NCI-H510A treated with DMSO at 0.1 percent for 48 hours (cell line): ENCODE measurements at places on chromosomes 6 and 20.

DNA sequence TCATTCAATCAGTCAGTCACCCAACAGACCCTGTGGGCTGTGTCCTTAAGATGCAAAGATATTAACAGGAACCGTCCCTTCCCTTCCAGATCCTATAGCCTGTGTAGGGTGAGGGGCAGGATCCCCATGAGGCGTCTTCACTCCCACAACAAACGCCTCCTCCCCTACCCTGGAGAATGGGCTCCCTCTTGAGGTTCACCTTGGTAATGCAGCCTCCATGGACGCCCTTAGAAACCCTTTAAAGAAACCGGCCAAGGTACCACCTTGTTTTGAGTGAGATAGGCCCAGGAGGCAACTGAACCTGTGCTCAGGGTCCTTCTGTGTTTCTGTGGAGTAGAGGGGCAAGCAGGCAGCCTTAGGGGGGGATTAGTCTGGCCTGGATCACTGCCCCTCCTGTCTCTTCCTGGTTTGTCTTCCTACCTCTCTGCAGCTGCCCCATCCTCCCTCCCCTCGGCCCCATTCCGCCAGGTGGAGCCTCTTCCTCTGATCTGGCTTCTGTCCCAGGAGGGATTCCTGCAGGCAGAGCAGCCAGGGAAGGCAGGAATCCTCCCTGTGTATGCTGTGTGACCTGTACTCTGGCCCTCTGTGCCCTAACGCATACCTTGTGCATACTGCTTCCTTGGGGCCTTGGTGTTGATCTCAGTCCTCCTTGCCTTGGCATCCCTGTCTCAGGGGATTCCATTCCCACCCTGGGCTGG is 6.6 kb upstream of the GUCA1A start:
- DNase-seq: peak; percentile 95

DNA sequence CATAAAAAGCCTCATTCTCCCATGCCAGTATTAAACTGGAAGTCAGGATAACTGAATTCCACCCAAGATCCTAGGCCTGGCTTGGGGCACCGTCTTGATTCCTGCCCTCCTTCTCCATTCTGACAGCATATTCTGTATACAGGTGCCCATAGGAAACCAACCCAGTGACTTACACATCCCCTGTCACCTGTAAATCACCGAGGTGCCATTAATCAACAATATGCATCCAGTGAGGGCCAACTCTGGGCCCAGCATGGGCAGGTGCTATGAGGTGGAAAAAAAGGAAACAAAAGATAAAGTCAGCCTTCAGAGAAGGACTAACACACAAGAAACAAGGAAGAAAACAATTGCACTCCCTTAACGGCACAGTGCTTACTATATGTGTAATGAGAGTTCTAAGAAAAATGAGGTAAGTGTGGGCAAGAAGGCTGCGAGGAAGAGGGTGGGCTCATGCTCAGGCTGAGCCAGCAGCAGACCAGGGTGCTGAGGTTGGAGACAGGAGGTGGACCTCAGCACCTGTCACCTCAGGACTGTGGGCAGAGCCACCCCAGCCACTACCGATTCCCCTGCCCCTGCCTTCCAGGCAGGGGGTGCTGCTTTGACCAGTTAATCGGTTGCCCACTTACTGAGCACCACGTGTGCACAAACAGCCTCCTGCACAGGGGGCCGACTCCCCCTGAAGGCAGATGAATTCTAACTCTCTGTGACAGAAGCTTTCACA is 105.9 kb downstream of the TRERF1 start:
- no peak for DNase-seq

DNA sequence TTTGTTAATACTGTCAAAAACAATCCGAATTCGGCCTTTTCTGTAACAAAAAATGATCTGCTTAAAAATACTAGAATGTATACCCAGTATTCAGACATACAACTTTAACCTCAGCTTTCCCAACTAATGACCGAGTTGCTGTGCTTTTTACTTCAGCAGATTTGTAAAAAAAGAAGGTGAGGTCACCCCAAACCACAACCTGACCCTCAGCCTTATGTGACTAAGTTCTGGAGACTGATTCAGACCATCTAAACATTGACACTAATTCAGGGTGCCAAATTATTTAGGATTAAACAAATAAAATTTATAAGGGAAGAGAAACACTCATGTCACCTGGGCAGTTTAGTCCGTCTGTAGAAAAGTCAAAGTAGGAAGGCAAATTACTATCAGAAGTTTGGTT is 7.7 kb downstream of the CCN6 start:
- no peak for DNase-seq

- no peak for DNase-seq
Observed at GRCh38 chr20:23623666-23624323, 14.0 kb downstream of the CST3 start.

GRCh38 chr6:157107915-157108651 is 215.2 kb downstream of the TMEM242 start:
- DNase-seq: no peak

DNA sequence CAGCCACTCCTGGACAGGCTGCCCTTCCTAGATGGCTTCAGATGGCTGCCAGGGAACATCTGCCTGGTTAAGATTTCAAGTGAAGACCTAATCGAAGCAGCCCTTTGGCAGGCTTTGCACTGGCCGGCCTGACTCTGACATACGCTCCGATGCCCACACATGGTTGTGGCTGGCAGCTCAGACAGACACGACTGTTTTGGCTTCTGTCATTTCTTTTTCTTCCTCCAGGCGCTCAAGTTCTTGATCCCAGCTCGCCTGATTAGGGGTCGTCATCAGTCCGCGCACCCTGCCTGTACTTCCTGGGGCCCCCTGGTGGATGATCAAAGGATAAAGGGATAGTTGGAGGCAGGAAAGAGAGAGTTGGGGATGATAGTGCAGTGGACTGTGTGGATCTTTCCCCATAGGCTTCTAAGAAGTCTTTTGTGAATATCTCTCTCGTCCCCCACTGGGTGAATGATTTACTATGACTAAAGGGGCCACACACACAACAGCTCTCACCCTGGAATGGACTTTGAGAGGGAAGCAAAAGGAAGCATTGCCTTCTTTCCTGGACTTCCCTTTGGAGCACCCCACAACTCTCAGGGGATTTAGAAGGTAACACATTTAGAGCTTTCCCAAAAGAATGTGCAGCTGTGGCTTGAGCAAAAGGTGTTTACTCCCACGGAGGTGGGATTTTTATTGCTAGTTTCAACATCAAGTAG is 21.4 kb upstream of the TRAM2 start:
- DNase-seq: peak; percentile 67

GRCh38 chr20:982754-983153 is 19.4 kb downstream of the RSPO4 start:
- DNase-seq: no peak

DNA sequence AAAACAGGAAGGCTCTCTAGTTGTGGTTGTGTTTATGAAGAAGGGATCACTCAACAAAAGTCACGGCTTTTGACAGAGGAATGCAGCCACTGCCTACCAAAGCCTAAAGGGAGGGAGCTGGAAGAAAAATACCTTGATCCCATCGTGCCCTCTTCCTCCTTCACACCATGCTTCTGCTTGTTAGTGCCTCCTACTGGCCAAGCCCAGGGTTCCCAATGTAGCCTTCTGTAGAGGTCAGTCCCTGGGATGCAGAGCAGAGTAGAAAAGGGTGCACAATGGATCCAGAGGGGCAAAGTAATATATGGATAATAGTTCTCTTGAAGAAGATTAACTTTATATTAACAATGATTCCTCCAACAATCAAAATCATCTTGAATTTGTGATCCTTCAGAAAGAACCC is 293.5 kb upstream of the FERMT1 start:
- DNase-seq: no peak

DNA sequence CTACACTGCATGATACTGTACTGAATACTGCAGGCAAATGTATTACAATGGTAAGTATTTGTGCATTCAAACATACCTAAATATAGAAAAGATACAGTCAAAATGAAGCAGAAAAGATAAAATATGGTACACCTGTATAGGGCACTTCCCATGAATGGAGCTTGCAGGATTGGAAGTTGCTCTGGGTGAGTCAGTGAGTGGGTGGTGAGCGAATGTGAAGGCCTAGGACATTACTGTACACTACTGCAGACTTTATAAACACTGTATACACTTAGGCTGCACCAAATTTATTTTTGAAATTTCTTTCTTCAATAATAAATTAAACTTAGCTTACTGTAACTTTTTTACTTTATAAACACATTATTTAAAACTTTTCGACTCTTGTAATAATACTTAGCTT is 213.1 kb downstream of the ATXN1 start:
- no peak for DNase-seq

GRCh38 chr6:12265791-12266190 is 24.4 kb upstream of the EDN1 start:
- no peak for DNase-seq

GRCh38 chr20:63037669-63038268 is 31.0 kb upstream of the BHLHE23 start:
- no peak for DNase-seq

DNA sequence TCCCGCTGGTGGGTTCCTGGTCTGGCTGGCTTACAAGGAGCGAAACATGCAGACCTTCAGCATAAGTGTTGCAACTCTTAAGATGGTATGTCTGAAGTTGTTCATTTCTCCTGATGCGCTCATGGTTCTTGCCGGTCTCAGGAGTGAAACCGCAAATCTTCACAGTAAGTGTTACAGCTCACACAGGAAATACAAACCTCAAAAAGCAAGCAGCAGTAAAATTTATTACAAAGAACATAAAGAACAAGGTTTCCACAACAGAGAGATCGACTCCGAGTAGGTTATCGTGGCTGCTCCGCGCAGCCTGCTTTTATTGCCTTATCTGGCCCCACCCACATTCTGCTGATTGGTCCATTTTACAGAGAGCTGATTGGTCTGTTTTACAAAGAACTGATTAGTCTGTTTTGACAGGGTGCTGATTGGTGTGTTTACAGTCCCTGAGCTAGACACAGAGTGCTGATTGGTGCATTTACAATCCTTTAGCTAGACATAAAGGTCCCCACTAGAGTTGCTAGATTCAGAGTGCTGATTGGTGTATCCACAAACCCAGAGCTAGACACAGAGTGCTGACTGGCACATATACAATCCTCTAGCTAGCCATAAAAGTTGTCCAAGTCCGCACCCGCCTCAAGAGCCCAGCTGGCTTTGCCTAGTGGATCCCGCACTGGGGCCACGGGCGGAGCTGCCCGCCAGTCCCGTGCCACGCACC is 39.2 kb downstream of the TRIM27 start:
- DNase-seq: no peak

DNA sequence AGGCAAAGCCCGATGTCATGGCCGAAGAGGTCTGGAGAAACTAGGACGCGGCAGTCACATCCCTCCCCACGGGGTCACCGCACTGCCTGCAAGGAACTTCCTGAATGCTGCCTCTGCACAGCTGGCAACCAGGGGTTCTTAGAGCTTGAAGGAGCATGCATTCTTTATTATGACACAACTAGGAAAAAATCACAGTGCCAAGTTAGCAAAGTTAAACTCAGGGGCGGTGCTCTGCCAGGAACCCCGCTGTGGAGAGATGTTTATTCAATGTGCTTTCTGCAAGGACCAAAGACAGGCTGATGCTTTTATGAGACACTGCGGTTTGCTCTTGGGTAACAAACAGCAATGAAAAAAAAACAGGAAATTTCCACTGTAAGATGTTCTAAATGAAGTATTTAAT is 287.3 kb upstream of the FOXQ1 start:
- DNase-seq: no peak

- DNase-seq: no peak
Observed at GRCh38 chr6:68868646-68869045, 233.6 kb downstream of the ADGRB3 start.

- DNase-seq: no peak
Observed at GRCh38 chr6:130776287-130776925, 50.8 kb upstream of the SMLR1 start.

- DNase-seq: no peak
Observed at GRCh38 chr6:152316024-152316423, 321.1 kb downstream of the SYNE1 start.

DNA sequence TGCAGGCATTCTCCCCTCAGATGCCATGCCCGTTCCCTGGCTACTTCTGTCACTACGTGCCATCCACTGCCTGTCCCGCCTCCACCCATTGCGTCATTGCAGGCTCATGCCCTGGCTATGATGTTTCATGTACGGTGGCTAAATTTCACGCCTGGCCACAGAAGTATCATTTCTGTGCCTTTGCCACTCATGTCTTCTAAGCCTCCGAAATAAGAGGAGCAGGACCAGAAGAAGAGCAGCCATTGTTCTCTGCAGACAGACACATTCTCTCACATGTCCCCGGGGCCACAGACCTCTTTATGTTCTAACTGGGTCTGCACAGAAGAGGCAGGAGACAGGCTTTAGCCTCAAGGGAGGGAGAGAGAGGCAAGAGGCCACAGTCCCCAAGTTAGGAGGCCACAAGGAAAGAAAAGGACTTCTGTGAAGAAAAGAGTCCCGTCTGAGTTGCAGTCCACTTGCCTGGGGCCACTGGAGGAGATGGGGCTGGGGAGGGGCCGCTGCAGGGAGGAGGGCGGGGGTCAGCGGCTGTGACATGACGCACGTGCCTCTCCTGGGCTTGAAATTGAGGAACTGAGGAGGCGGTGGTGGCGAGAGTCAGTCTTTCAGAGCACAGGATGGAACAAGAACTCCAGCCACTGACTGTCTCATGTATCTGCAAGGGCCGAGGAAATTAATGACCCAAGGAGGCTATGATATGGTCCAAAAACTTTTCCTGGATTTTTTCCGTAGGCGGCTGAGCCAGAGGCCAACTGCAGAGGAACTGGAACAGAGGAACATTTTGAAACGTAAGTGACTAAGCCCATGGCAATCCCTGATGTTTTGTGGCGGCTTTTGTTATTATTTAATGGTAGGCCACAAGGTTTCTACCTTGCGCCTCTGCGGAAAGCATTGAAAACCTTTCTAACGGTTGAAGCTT is 55.9 kb downstream of the TBC1D7 start:
- no peak for DNase-seq

DNA sequence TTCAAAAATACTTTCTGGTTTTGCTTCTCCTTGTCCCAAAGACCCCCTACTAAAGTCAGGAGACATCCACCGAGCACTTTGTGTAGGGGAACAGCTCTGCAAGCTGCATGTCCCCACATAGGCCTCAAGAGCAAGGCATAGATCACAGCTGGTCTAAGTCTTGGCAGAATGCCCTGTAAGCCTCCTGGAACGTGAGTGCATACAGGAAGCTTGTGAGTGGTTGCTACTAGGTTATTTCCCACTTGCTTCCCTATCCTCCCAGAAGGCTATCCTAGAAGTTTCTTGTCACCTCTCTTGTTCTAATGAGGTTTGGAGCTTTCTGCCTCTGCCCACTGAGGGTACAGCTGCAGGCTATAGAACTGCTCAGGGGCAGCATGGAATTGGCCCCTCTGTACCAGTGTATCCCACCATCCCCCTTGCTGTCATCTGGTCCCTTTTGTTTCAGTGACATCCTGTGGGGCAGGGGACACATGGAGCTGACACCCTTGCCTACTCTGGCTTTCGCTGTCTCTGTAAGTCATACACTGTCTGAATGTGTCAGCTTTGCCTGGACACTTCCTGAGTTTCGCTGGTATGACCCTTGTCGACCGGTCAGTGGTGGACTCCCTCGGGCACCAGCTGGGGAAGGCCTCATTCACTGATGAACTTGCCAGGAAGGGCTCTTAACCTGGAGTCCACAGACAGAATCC is 35.6 kb upstream of the KCNK16 start:
- DNase-seq: peak; percentile 92
